ENCODE measurements at places on chromosomes 3 and 15.

GRCh38 chr3:97954228-97954827 lies 17.9 kb downstream of the RIOX2 start:
- no peak for DNase-seq

DNA sequence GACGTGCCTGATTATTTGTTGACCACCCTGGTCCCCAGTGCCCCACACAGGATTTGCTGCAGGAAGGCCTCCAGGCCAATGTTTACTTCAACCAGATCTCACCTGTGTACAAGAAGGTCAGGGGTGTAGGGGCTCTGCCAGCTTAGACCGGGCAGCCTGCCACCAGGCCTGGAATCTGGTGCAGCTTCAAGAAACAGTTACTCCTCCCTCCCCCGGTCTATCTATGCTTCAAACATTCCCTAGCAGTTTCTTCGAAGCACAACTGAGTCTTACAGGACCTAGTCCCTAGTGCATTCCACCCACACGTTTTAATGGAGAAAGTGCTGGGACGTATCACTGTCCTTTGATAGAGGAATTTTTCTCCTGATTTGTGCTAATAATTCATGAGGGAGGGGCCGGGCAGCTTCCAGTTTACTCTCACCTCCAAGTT lies 8.0 kb downstream of the SH3BP5 start:
- no peak for DNase-seq

DNA sequence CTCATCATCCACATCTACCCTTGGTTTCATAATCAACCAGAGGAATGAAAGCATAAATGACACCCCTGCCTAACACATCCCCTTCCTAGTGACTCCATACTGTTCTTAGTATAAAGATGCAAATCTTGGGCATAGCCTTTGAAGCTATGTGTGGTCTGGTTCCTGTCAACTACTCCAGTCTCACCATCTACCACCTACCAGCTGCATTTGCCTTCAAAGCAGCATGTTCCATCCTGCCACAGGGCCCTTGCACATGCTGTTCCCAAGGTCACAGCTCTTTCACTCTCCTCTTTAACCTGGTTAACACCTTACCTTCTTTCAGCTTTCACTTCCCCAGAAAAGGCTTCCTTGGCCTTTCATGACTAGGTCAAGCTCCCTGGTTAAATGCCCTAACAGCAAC lies 62.3 kb upstream of the ARHGEF3 start:
- DNase-seq = no peak

DNA sequence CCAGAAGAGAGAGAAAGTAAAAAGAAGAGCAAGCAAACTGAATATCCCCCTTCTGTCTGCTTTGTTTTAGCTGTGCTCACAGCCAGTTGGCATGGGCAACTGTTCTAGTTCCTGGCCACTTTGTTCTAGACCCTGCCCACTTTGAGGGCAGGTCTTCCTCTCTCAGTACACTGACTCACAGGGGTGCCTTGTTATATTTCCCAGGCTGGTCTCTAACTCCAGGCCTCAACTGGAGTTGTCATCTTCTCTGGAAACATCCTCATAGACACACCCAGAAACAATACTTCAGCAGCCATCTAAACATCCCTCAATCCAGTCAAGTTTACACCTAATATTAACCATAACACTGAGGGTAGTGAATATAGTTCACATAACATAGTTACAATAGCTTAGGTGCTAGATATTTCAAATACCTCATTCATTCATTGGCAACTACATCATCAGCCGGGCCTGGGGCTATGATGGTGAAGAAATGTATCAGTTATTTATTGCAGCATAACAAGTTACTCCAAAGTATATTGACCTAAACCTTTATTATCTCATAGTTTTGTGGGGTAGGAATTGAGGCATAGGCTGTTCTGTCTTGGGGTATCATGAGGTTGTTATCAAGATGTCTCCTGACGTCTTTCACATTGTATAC lies 106.0 kb downstream of the UBE2E2 start:
- no peak for DNase-seq

GRCh38 chr15:79049416-79049815 lies 41.2 kb downstream of the RASGRF1 start:
- DNase-seq = no peak

GRCh38 chr3:117726776-117727175 lies 1017.2 kb downstream of the TUSC7 start:
- no peak for DNase-seq

DNA sequence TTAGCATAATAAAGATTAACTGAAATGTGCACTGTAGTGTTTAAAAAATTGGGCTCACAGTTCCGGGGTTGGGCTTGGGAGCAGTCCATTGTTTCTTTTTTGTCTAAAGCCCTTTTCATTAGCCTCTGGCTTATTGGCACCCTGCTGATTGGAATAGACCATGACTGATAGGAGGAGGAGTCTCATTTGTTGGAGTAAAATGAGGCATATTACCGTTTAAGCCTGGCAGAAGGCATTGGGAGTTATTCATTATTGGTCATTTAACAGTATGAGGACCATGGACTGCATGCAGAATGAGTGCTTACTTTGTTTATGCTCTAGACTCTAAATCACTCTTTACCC lies 139.0 kb upstream of the CGNL1 start:
- DNase-seq = no peak

DNA sequence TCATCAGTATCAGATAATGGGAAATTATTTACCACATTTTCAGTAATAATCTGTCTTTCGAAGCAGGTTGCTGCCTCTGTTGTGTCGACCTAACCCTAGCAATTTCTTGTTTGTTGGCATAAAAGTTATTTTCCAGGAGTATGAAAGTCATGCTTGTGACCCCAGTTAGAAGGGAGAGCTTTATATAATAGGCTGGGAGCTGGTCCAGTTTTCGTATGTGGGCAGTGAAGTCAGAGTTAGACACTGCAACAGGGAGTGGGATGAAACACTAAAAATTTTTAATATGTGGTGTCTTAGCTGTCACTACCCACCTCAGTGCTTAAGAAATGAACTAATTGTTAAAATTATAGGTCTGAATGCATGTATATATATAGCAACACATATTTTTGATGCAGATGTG lies 348.5 kb downstream of the FEZF2 start:
- no peak for DNase-seq

DNA sequence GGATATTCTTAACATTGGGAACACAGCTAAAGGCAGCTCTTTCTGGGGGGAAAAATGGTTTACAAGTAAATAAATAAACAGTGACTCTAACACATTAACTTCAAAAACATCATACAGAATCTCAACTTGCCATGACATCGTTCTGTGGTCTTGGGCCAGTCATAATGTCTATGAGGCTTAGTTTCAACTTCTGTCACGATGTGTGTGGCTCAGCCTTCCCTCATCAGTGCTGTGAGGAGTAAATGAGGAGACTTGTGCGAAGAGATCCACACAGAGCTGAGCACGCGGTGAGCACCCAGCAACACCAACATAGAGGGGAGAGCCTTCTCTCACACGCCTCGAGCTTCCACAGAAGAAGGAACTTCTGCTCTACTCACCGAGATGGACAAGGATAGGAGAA lies 49.0 kb downstream of the DZIP1L start:
- no peak for DNase-seq

GRCh38 chr3:7978087-7978422 lies 523.6 kb upstream of the LMCD1 start:
- DNase-seq = no peak

- DNase-seq = no peak
Measured at GRCh38 chr3:188974856-188975599, 196.7 kb upstream of the TPRG1 start.

DNA sequence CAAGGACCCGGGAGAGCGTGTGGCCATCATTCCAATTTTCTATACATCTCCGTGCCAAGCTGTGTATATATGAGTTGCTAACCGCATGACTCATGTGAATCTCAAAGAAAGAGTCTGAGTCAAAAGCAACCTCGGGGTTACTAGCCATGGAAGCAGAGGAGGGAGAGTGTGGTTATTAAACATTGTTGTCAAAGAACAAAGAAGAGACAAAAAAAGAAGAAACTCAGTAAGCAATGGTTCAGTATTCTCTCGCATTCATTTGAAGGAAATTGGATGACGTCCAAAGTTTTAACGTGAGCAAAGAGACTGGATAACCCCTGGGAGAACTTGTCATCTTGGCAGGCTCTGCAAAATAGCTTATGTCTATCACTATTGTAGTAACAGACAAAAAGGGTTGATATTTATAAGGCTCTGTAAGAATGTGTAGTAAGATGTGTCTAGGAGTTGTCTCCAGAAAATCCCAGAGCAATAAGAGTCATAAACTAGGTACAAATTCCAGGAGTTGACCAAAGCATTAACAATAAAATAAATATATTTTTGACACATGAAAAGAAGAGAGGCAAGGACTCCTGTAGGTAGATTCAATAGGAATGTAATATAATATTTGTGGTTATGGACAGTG lies 52.8 kb upstream of the GRM7 start:
- DNase-seq = no peak

DNA sequence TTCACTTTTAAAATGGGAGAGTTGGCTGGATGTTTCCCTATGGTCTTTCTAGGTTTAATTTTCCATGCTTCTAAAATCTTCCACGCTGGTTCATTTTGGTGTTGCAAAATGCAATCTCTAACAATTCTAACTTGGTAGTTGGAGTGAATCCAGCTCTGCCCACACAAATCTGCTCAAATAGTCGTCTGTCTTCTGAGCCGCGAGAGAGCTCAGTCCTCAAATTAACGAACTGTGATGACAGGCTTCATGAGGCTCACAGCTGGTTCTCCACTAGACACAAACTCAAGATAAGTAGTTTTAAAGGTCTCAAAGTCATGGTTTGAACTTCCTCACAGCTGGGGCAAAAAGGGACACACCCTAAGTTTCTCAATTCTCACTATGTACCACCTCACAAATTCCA lies 178.6 kb upstream of the LYSMD4 start:
- no peak for DNase-seq

DNA sequence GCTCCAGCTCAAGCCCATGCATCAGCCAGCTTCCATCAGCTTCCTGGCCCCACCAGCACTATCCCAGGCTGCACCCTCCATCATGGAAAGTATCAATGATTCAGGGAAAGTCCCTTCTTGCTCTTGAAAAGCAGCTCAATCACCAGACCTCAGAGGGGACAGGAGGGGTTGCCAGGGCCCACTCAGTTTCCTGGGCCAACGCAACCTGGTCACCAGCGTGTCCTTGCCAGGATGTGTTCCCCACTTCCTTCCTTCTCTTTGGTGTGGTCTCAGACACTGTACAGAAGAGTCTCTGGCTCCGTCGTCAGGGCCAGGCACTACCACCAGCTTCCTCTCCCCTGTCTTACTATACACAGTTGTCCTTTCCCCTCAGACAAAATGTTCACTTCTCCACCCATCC lies 3.0 kb downstream of the HDC start:
- peak; percentile 49 for DNase-seq

DNA sequence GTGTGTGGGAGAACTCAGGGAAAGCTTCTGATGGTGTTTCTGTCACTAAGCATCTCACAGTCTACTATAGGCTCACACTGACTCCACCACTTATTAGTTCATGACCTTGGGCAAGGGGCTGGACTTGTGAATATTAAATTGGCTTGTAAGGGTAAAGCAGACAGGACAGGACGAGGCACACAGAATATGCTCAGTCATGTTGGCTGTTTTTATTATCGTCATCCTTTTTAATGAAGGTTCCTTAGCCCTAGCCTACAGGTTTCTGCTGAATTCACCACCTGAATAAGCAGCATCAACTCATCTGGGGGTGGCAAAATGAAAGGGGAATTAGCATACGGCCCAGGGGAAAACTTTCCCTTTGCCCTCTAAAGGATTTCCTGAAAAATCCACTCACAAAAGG lies 39.6 kb upstream of the LIPC start:
- no peak for DNase-seq

DNA sequence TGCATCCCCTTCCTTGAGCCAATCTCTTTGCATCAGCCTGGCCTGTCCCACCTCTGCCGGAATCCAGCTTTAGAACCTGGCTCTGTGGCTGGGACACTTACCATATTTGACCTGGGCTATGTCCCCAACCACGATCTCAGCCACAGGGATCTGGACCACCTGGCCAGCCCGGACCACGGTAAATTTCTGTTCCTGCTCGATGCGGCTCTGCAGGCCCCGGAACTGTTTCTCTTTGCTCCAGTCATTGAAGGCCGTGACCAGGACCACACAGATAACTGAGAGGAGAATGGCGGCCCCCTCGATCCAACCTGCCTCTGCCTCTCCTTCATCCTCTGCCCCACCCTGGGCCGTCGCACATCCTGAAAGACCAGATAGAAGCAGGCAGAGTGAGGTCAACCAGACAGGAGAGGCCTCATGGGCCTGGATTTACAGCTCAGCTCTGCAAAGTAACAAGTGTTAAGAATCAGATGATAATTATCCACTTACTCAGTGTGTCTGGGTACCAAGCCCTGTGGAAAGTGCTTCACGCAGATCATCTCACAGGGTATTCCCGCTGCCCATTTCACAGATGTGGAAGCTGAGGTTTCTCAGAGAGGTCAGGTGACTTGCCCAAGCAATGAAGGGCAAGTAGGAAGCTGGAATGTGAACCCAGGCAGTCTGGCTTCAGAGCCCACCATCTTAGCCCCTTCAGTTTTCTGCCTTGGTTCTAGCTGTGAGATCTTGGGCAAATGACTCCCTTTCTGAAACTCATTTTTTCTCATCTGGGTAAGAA lies 81.3 kb upstream of the SEC13 start:
- no peak for DNase-seq

DNA sequence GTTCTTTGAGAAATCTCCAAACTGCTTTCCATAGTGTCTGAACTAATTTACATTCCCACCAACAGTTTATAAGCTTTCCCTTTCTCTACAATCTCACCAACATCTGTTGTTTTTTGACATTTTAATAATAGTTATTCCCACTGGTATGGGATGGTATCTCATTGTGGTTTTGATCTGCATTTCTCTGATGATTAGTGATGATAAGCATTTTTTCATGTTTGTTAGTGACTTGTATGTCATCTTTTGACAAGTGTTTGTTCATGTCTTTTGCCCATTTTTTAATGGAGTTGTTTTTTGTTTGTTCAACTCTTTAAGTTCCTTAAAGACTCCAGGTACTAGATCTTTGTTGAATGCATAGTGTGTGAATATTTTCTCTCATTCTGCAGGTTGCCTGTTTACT lies 116.6 kb upstream of the TSC22D2 start:
- no peak for DNase-seq

DNA sequence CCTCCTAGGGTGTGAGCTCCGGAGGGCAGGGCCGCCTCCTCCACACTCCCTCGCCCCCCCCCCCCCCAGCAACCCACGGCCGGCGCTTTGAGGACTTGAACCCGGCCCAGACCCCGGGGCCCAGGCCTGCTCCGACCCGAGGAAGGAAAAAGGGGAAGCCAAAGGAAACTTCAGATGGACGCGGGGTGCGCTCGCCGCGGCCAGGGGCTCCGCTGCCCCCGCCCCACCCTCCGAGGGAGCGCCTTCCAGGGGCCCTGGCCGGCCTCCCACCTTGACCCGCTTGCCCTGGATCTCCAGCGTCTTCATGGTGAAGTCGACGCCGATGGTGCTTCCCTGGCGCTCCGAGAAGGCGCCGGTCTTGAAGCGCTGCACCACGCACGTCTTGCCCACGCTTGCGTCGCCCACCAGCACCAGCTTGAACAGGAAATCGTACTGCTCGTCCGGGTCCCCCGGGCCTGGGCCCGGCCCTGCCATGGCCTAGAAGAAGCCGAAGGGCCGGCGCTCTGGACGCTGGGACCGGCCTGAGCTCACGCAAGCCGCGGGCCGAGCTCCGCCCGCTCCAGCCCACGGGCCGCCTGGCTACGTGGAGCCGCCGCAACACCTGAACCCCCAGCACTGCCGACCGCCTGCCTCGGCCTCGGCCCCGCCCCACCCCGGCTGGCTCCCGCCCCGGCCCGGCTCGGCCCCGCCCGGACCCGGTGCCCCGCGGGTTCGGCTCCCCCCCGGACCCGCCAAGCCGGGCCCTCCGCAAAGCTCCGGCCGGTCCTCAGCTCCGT lies 400 bp downstream of the RAB43 start:
- DNase-seq = peak; percentile 39

GRCh38 chr3:17030438-17030837 lies 145.7 kb downstream of the PLCL2 start:
- DNase-seq = no peak
